ENCODE measurements at places on chromosomes 13 and 19.

DNA sequence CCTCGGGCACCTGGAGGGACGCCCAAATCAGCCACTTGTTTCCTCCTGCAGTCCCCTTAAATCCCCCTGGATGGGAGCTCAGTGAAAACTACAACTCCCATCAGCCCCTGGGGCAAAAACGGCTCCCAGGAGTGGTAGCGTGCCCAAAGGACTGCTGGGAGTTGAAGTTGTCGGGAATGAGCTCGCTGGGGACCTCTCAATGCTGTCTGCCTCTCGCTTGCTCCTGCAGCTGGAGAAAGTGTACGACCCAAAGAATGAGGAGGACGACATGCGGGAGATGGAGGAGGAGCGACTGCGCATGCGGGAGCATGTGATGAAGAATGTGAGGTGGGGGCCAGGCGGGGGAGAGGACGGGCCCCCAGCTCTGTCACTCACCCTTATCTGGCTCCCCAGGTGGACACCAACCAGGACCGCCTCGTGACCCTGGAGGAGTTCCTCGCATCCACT lies 14.7 kb upstream of the DHDH start:
- DNase-seq: peak; percentile 61

GRCh38 chr19:5814123-5814851 lies 9.4 kb downstream of the NRTN start:
- DNase-seq: no peak

- no peak for DNase-seq
Measured at GRCh38 chr13:28494504-28494777, 487 bp downstream of the FLT1 start.

GRCh38 chr13:29474991-29475390 lies 120.5 kb downstream of the SLC7A1 start:
- DNase-seq: no peak

- no peak for DNase-seq
Measured at GRCh38 chr13:71303144-71303543, 563.9 kb downstream of the DACH1 start.

DNA sequence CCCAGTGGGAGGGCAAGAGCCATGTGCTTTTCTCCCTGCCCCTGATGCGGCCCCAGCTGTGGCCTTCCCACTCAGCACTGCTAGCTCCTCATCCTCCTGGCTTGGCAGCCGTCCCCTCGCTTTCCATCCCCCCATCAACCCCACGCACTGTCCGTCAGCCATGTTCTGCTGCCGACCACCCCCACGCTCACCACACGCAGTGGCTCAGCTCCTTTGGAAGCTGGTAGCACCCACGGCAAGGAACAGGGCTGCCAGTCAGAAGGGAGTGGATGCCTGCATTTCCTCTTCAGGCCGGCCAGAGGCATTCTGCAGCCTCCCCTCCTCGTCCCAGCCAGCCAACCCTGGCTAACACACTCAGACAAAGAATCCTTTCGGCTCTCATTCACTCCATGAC lies 6.3 kb downstream of the CALM3 start:
- DNase-seq: peak; percentile 25

DNA sequence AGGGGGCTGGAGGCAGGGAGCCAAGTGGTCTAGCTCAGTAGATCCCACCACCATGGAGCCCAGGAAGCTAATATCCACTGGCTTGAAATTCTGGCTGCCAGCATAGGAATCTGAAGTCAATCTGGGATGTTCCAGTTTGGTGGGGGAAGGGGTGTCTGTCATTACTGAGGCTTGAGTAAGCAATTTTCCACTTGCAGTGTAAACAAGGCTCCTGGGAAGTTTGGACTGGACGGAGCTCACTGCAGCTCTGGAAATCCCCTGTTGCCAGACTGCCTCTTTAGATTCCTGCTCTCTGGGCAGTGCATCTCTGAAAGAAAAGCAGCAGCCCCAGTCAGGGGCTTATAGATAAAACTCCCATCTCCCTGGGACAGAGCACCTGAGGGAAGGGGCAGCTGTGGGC lies 349.2 kb upstream of the KLHL1 start:
- no peak for DNase-seq

GRCh38 chr13:107130566-107130965 lies 562.6 kb upstream of the ARGLU1 start:
- DNase-seq: no peak

DNA sequence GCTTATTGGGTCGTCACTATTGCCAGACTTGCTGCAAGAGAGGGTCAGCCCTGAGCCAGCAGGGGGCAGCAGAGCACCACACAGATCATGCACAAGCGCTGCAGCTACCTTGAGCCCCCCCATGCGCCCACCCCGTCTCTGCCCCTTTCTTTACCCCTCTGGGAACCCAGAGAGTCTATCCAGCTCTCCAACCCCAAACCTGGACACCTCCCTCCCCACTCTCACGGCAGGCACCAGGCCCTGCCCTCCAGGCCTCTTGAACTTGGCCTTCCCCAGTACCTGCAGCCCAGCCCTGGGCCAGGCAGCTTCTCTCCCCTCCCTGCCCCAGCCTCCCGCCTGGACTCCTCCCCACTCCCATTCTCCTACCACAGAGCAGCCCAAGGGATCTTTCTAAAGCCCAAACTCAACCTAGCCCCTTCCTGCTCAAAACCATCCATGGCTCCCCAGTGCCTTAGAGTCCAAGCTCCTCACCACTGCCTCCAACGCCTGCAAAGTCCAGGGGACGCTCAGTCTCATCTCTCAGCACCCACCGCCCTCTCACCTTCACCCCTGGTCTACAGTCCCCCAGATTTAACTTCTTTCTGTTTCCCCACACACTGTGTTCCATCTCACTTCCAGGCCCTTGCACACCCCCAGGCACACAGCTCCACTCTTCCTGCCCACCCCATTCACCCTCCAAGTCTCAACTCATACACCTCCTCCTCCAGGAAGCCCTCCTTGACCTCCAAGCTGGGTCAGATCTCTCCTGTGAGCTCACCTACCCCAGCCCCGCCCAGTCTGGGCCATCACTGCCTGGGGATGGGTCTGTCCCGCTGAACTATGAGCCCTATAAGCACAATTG lies 9.4 kb upstream of the CEACAM16 start:
- DNase-seq: peak; percentile 90

GRCh38 chr19:45253396-45254027 lies 2.4 kb downstream of the MARK4 start:
- DNase-seq: no peak

DNA sequence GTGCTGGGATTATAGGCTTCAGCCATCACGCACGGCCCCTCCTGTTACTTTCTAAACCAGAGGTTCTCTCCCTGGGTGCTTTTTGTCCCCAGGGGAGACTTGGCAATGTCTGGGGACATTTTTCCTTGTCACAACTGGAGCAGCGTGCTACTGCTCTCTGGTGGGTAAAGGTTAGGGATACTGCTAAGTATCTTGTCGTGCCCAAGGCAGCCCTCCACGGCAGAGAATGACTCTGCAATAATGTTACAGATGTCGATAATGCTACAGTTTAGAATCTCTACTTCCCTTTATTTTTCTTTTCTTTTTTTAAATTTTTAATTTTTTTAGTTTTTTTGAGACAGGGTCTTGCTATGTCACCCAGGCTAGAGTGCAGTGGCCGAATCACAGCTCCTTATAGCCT lies 38.0 kb downstream of the ADGRE1 start:
- DNase-seq: no peak

DNA sequence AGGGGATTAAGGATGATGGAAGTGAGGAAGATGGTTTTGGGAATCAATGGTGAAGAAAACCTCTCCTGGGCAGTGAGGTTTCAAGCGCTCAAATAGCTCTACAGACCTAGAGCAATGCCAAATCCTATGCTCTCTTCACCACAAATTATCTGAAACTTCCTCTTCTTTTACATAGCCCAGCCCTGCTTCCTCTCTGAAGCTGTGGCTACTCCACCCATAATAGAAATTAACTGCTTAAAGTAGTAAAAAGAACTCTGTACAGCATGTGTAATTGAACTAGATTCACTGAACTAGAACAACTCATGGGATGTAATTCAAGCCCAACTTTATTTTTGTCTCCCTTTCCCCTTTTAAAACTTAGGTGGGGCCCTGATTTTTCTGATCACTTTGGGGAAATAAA lies 20.4 kb upstream of the IFT88 start:
- DNase-seq: no peak

DNA sequence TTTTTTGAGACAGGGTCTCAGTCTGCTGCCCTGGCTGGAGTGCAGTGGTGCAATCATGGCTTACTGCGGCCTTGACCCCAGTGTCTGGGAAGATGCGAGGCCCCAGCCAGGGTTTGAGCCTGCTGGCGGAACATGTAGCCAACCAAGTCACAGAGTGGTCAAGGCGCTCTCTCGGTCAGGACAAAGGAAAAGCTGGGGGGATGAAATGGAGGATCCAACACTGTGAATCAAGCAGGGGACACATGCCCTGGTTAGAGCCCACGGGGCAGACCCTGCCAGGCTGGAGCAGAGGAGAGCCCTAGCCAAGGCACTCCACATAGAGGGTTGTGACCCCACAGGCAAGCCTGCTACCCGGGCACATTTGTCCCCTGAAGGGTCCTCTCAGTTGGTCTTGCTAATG lies 10.1 kb downstream of the TUBA3C start:
- no peak for DNase-seq

DNA sequence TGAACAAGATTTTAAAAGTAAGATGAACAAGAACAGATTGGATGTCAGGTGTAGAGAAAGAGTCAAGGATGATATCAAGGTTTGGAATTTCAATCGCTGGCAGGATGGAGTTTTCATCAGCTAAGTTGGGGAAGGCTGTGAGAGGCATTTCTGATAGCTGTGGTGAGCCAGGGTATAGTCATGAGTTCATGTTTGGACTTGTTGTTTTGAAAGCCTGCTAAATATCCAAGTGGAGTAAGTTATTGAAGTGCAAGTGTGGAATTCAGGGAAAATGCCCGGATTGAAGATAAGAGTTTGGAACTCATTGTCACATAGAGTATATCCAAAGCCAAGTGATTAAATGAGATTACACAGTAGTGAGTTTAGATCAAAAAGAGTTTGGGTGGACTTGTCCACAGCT lies 11.0 kb upstream of the EPSTI1 start:
- no peak for DNase-seq

All from eye (tissue), 1 donor.